ENCODE measurements at places on chromosomes 3 and 15.

DNA sequence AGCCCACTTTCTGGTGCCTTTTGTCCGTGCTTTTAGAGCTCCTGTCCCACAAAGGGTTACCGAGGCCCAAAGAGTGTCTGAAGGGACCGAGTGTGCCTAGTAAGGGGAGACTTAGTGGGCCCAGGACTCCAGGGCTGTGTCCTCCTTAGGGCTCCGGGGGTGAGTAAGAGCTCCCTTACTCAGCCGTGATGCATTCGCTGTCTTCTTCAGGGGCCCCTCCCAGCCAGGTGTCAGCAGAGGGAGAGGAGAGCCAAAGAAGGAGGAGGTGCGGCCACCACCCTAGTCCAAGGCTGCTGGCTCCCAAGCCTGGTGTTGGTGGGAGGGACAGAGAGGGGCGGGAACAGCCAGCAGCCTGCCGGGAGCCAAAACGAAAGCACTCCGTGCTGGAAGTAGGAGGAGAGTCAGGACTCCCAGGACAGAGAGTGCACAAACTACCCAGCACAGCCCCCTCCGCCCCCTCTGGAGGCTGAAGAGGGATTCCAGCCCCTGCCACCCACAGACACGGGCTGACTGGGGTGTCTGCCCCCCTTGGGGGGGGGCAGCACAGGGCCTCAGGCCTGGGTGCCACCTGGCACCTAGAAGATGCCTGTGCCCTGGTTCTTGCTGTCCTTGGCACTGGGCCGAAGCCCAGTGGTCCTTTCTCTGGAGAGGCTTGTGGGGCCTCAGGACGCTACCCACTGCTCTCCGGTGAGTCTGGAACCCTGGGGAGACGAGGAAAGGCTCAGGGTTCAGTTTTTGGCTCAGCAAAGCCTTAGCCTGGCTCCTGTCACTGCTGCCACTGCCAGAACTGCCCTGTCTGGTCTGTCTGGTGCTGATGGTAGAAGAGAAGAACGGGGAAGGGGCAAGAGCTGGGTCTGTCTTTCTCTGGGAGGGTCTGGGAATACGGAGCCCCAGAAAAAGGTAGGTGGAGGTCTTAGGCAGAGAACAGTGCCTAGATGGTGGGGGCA, at the start of gene IL17RC:
IL17RC (plus strand) TSS at position 365 of the 947 bp plus-strand sequence; CDS start at position 583, 218 bp downstream.
- DNase-seq, result peak; percentile 96

GRCh38 chr3:72702390-72702789, 145.9 kb downstream of the SHQ1 start:
- no peak for DNase-seq

- no peak for DNase-seq
Observed at GRCh38 chr3:141403576-141403975, 35.3 kb downstream of the ZBTB38 start.

DNA sequence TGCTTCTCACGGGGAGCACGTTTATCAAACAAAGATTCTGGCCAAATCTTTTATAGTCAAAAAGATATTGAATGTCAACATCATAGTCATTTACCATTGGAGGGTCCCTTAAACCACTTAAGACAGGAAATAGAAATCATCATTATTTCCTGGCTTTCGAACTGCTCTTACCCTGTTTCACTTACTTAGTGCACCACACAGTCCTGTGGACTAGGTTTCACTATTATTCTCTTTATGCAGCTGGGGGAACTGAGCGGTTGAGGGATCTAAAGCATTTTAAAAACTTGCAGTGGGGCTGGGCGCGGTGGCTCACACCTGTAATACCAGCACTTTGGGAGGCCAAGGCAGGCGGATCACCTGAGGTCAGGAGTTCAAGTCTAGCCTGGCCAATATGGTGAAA, 13.7 kb upstream of the TPRG1 start:
- DNase-seq, result no peak

- no peak for DNase-seq
Observed at GRCh38 chr15:77715051-77715450, 82.3 kb upstream of the LINGO1 start.

- no peak for DNase-seq
Observed at GRCh38 chr15:101372960-101373525, 78.0 kb upstream of the SNRPA1 start.

DNA sequence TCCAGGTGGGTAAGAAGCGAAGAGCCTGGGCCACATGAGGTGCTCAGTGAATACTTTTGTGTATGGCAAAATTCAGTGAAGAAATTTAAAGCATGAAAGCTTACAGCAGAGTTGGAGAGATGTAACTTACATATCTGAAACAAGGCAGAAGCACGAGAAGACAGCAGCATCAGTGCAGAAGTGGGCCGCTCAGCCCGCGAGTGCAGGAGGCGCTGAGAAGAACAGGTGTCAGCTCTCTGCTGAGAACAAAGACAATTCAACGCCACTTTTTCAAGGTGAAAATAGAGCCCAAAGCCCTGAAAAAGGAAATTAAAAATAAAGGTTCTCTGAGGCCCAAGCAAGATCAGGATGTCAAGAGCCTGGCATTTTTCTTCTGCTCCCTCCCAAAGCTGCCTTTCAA, 58.3 kb downstream of the RBPMS2 start:
- DNase-seq, result no peak

DNA sequence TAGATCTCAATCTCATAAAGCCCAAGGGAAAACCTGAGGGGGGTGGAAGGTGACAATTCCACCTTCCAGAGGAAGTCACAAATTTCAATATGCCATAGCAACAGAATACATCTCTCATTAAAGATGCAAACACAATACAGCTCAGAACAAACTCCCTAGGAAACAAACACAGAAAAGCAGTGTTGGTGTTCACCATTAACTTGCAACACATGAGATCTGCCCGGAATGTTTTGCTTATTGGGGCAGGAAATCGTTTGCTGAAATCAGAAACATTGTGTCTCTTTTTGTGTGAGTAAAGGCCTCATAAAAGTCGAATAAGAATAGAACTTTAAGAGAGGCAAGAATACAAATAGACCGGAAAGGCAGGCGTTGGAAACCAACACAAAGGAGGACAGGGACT, 5.8 kb upstream of the RYR3 start:
- DNase-seq, result no peak

DNA sequence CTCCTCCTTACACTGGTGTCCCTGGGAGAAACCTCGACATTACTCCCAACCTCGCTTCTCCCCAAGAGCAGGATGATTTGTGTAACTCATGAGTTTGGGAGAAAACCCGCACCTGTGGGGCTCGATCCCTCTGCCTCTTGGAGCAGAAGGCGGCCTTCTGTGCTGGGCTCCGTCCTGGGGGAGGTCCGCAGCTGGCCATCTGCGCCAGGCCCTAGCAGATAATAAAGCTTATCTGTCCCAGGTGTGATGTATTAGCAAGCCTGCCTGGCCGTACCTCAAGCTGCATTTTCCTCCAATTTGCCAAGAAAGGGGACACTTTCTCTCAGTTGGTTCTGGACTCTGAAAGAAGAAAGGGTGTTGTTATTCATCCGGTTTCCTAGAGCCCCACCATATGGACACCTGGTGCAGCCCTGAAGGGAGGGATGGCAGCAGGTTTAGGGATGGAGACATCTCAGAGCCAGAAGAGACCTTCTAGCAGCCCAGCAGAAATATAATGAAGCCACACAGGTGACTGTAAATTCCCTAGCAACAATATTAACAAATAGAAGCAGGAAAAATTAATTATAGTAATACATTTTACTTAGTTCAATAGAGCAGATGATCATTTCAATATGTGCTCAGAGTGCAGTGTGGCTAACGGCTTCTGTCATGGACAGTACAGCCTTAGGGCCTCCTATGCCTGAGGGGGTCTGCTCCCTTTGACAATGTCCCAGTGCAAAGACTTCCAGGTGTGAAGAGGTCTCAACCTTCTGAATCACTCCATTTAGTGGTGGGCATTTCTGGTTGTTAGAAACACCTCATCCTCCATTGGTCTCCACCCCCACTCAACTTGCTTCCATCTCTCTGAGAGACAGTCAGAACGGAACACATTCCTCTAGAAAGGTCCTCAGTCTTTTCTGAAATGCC, 94.8 kb downstream of the CPN2 start:
- DNase-seq, result no peak

DNA sequence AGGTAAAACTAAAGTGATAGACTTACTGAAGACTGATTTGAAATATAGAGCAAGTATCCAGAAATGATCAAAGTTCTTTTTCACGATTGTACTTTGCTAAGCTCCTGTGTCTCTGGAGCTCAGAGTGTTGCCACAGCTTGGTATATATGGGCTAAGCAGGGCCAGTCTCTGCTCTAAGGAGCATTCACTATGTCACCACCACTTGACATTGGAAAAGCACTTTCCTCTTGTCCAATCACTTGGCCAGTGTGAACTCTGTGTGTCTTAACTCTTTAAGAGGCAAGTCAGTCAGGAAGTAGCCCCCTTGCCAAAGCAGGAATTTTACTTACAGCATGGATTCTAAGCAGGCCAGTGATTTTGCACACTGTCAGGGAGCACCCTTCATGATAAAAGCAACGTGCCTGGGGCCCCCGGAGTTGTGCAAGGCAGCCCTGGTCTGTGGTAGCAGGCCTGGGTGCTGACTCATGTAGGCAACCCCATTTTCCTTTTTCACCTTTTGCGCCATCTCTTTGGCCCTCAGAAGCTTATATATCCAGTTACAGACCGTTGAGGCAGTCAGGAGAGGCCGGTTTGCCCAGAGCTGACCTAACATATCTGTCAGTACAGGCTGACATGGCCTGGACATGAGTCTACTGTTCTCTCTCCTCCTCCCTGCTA, 73.0 kb downstream of the HCN4 start:
- no peak for DNase-seq

Measured in RKO (cell line).